ENCODE measurements at places on chromosomes 1 and 21.

DNA sequence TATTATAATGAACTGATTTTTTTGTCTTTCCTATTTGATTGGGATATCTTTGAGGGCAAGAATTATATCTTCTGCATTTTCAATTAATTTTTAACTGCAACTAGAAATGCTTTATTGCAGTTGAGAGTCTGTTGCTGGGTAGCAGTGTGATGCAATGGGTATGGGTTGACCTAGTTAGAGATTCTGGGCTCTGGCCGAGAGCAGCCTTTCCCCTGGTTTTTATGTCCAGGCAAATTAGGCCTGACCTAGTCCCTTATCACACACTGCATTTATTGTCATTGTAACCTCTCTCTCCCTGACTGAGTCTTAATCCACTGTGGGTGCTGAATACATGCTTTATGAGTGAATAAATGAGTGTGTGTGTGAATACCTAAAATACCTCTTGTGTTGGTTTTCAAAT is 206.4 kb upstream of the PTGFR start:
- no peak for DNase-seq

DNA sequence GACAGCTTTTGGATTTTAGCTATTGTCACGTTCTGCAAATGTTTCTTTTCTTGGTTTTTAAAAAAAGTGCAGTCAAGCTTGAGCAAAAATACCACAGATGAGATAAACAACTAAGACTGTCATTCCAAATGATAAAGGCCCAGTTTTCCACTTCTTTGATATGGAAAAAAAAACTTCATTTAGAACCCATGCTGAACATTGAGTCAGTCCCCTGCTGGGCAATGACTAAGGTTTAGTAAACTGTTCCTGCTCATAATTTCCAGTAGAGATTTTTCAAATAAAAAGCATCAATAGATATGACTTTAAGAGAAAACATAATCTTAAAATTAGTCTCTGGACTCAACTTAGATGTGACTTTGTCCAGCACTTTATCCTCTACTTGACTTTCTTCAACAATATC is 167.9 kb upstream of the C8B start:
- DNase-seq = no peak

GRCh38 chr1:191993549-191993948 is 164.7 kb upstream of the RGS18 start:
- no peak for DNase-seq

- DNase-seq = no peak
These were observed 15.9 kb upstream of the PADI3 start for GRCh38 chr1:17232759-17233661.

DNA sequence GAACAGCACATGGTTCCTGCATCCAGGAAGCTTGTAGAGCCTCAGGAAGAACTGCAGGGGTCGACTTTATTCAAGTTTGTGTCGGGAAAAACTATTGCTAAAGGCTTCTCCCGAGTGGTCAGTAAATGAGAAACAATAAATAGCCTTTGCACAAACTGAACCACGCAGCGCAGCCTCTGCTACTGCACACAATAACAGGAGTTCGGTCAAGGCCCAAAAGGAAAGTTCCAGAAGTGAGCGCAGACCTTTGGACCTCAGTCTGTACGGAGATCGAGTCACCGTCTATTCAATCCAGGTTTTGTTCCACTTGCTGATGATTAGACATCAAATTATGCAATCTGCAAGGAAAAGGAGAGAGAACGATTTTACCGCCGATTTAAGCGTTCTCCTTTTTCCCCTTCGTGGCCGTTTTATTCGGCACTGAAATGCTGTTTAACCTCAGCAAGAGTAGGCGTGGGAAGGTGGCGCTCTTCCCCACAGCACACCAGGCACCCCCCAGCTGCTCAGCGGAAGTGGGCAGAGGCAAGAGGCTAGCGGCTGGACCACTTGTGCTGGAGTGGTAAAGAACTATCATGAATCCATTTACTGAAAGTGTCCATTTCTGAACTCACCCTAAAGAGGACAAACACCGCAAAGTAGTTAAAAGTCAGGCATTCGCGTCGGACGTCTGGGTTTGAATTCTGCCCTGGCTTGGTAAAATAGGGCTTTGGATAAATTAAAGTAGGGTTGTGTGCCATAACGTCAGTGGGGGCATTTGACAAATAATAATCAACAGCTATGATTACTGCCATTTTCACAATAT is 6.1 kb upstream of the LHX8 start:
- no peak for DNase-seq

DNA sequence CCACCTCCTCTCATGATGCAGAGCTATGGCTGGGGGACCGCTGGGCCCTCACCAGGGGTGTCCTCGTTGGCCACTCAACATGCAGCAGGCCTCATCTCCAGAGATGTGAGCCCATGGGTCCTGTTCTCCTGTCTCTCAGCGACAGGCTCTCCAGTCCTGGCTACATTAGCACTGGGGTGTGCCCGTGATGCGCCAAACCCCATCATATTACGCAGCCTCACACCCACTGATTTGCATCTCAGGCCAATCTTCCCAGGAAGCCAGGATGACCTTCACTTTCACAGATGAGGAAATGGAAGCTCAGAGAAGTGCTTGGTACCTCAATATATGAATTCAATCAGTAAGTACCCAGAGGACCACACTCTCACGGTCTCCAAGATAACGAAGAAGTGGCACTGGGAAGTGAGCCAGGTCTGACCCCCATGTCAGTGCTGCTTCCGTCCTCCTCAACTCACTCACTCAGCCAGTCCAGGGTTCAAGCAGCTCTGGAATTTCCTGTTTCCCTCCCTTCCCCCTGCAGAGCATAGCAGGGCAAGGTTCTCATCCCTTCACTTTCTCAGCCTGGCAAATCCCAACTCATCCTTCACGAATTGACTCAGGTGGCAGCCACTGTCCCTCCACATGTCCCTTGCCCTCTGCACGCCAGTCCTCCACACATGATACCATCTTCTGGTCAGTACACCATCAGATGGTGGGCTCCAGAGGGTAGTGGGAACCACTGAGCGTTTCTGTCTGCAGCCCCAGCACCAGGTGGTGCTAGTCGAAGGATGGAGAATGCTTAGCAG is 28.9 kb upstream of the EVA1B start:
- no peak for DNase-seq

GRCh38 chr1:66371233-66372005 is 162.5 kb upstream of the SGIP1 start:
- no peak for DNase-seq

GRCh38 chr1:74763807-74764206 is 30.9 kb downstream of the TYW3 start:
- no peak for DNase-seq

DNA sequence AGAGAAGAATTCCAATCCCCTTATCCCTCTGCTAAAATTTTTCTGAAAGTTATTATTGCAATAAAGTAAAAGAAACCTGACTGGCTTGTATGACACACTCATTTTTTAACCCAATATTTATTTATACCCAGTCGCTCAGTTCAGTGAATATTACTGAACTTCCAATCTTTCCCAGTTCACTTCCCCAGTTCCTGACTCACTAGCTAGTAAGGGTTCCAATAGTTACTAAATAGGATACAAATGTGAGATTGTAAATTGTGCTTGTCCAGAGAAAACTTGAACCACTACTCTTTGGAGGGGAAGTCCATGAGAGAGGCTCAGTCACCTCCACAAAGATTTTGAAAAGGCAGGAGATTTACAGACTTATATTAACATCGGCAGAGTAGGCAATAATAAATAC is 31.4 kb downstream of the PRDX6 start:
- no peak for DNase-seq

DNA sequence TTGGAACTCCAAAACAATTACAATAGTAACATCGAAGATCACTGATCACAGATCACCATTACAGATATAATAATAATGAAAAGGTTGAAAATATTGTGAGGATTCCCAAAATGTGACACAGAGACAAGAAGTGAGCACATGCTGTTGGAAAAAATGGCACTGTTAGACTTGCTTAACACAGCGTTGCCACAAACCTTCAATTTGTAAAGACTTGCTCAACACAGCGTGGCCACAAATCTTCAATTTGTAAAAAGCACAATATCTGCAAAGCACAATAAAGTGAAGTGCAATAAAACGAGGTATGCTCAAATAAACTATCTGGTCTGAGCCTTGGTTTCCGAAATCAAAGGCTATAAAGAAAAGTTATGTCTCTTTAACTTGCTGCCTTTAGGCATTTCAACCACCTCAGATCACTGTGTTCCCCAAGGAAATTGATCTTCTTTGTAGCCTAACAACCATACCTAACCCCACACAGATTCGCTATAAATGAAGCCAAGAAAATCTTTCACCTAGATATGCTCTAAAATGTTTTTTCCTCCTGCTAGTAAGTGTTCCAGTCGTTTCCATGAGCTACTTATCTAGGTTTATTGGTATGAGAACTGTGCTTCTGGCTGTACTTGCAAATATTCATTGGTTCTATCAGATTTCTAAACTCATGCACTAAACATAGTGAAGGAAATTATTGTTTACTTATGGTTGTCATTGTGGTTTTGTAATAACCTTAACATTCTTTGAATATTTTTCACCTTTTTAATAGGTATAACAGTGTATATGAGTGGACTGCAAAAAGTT is 13.1 kb upstream of the LPGAT1 start:
- no peak for DNase-seq

- no peak for DNase-seq
These were observed 30.8 kb upstream of the KIF1B start for GRCh38 chr1:10179406-10180091.

DNA sequence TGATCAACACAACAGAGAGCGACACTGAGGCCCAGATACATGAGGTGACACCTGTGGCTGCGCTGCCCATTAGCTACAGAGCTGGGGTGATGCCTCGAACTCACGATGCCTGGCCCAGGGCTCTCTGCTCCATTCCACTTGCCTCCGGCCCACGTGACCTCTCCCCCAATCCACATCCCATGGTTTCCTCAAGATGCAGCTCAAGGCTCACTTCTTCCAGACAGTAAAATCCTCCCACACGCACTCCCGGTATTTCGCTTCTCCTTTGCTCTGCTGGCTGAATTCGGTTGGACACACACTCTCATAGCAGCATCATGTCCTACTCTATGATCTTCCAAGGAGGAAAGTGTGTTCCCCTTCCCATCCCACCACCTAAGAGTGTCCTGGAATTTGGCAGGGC is 672.5 kb downstream of the KIF26B start:
- DNase-seq = no peak

GRCh38 chr1:1344655-1345361 is 4.4 kb downstream of the DVL1 start:
- DNase-seq = no peak

All from NCI-H510A (cell line).